ENCODE measurements at places on chromosomes 16 and 17.
A peak's percentile ranks its signal among the peaks of the same experiment; 100 is the strongest.

GRCh38 chr17:10034719-10035475 is 129.8 kb upstream of the RCVRN start:
- H3K27me3 ChIP-seq: no peaks in the 10 kb centered on the region
- H3K36me3 ChIP-seq: no peaks in the 10 kb centered on the region
- H3K4me3 ChIP-seq: no peak overlapping the region

DNA sequence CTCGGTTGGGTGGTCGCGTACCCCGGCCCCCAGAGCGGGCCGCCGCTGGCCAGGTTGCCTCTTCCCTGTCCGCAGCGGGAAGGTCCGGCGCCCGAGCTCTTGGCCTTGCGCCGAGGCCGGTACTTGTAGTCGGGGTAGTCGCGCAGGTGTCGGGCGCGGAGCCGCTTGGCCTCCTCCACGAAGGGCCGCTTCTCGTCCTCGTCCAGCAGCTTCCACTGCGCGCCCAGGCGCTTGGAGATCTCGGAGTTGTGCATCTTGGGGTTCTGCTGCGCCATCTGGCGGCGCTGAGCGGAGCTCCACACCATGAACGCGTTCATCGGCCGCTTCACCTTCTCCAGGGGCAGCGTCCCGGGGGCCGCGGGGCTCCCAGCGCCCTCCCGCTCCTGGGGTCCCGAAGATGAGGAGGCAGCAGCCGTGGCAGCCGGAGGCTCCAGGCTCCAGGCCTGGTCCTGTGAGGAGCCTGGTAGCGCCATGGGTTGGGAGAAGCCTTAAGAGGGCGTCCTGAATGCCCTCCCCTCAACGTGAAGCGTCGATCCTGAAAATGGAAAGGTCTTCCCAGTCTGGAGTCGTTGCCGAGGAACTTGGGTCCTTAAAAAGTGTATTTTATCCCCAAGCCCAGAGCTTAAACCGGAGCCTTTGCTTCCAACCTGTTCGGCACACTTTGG is 558 bp downstream of the SOX15 start:
- H3K27me3 ChIP-seq: no peaks in the 10 kb centered on the region
- H3K36me3 ChIP-seq: no peaks in the 10 kb centered on the region
- H3K4me1 ChIP-seq: peaks cover 21% of the 10 kb centered on the region
- H3K4me3 ChIP-seq: no peak overlapping the region
- DNase-seq: peak; percentile 83

DNA sequence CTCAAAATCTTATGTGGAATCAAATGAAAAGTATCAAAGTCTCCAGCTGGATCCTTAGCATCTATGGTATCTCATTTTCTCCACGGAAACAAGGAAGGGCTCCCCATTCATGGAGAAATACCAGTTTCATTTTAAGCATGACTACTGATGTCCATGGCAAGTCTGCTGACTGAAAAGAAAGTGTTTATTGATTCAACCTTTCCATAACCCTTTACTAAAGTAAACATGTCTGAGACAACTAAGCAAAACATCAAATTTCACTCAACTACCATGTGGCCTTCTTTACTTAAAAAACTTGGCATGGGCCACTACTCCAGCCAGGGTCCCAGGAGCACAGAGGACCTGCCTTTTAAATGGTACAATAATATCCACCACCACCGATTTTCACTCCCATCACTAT is 928.0 kb upstream of the SOX9 start:
- DNase-seq: no peak
- H3K36me3 ChIP-seq: no peaks in the 10 kb centered on the region
- H3K4me3 ChIP-seq: no peak overlapping the region
- H3K27me3 ChIP-seq: no peaks in the 10 kb centered on the region
- H3K27ac ChIP-seq: no peak overlapping the region

DNA sequence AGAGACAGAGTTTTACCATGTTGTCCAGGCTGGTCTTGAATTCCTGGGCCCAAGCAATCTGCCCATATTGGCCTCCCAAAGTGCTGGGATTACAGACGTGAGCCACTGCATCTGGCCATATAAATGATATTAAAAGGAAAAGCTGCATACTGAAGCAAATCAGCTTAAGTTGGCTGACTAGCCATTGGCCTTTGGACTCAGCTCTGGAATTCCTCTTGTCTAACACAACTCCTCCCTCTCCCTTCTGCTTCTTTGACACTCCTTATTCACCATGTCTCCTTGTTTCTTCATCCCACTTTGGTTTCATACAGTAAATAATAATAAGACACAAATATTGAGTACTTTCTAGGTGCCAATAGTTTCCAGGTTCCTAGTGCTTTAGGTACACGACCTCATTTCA is 7.5 kb downstream of the KRT12 start:
- H3K27ac ChIP-seq: no peak overlapping the region
- H3K4me1 ChIP-seq: peaks cover 4% of the 10 kb centered on the region
- H3K4me3 ChIP-seq: no peak overlapping the region
- no peak for DNase-seq
- peaks cover 5% of the 10 kb centered on the region for H3K27me3 ChIP-seq

GRCh38 chr16:27107185-27107592 is 40.5 kb downstream of the C16orf82 start:
- peaks cover 3% of the 10 kb centered on the region for H3K27me3 ChIP-seq
- DNase-seq: no peak
- H3K27ac ChIP-seq: no peak overlapping the region
- no peaks in the 10 kb centered on the region for H3K4me1 ChIP-seq

DNA sequence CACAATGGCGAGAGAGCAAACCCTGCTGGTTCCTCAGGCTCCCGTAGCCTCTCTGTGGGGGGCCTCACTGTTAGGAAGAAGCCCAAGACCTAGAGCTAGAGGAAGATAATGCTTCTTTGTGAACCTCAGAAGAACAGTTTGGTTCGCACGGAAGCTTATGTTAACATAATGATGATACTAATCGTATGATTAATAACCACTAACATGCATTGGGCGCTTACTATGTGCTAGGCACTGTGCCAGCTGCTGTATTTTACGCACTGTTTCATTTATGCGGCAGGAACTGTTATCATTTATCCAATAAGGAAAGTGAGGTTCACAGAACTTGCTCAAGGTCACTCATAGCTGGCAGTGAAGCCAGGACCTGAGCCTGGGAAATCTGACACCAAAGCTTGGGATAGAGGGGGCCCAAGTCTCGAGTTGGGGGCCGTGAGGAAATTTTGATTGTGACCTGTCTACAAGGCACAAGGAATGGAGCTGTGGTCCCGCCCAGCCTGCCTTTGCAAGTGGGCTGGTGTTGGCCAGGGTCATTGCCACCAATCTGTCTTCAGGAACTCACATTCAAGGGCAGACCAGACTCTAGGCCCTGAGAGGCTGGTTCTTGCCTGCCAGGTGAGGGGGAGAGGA is 6.8 kb downstream of the PRCD start:
- no peak overlapping the region for H3K4me3 ChIP-seq
- DNase-seq: peak; percentile 80
- H3K27me3 ChIP-seq: no peaks in the 10 kb centered on the region
- peaks cover 64% of the 10 kb centered on the region for H3K4me1 ChIP-seq
- H3K27ac ChIP-seq: peak overlapping the region; percentile 24
- no peaks in the 10 kb centered on the region for H3K36me3 ChIP-seq

Data from adrenal gland (tissue), 19 donors.